ENCODE measurements at places on chromosomes 4 and X.

GRCh38 chr4:186942758-186943377 lies 219.2 kb upstream of the FAT1 start:
- no peak for DNase-seq

DNA sequence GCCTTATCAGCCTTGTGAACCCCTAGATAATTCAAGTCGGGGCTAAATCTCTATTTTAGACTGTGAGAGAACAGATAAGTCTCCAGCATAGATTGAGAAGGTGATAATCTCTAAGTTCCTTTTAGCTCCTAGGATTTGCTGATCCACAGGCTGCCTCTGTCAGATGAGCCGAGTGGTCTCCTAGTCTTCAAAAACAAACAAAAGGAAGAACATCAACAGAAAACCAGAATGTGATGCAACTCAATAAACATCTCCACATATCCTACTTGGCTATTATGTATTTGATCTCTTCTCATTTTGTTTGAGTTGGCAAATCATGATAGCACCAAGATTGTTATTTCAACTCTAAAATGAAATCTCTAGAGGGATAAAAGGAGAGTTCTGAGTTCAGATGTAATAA lies 88.4 kb upstream of the SLC7A11 start:
- no peak for DNase-seq

GRCh38 chr4:105998171-105999063 lies 103.1 kb downstream of the NPNT start:
- no peak for DNase-seq

DNA sequence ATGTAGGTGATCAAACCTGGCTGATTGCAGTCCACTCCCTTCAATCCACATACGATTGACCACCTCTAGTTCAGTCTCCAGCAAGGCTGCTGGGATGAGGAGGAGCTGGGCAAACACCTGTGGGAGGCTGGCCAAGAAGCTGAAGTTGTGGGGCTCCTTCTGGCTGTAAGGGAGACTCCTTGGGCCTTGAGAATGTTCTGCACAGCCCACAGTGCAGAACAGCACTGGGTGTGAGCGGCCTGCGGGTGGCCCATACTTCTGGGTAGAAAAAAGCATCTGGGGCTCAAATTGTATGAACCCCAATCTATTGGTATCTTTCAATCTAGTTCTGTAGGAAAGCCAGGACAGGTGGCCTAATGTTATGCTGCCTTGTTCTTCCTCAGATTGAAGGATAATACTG lies 1608.8 kb upstream of the PCDH10 start:
- no peak for DNase-seq

- DNase-seq: no peak
These were observed 529.3 kb upstream of the SLIT2 start for GRCh38 chr4:19722404-19722803.

DNA sequence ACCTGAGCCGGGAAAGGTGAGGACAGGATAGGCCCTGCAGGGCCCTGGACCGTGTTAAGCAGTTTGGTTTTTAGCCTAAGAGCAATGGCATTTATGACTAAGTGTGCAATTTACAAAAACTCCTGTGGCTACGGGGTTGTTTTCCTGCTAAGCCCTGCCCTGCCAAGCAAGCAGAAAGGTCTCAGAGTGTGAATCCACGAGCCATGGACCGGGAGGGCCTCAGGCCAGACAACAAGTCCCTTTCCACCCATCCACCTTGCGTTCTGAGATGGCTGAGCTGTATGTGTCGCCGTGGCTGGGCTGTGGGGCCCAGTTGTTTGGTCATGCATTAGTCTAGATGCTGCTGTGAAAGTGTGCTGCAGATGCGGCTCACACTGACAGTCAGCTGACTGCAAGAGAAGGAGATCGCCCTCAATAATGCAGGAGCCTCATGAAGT lies 33.9 kb upstream of the AFAP1 start:
- DNase-seq: no peak

GRCh38 chr4:143441678-143442077 lies 71.8 kb upstream of the SMARCA5 start:
- DNase-seq: no peak

GRCh38 chrX:129979207-129979920 lies 3.1 kb upstream of the BCORL1 start:
- no peak for DNase-seq

DNA sequence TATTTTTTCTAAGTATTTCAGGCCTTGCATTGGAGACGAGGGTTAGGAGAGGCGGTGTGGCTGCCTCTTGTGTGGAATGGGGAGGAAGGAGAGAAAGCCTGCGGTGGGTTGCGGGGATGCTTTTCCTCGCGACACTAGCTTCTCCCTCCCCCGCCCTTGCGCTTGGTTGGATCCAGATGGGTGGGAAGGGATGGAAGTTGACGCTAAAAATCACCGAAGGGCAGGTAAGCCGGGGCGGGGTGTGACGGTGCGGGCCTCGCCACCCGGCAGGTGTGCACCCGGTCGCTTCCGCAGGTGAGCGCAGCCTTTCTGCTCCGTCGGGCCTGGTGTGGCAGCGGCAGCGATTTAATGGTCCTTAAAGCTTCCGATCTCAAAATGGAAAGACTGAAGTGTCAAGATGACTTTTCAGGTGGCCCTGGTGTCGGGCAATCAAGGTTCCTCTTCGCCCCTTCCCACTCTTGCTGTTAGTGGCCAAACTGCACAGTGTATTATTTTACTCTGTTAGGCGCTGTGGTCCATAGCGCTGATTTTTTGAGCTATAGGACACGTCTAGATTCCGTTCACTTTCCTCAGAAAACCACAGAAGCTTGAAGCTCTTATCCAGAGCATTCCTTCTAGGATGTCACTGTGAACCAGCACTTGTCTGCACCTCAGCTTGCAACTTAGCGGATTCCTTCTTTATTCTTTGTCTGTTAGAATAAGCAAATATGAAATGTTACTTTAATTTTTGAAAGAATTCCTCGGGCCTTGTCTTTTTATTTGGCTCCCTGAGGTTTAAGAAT lies 765 bp downstream of the ENOPH1 start:
- DNase-seq: no peak

DNA sequence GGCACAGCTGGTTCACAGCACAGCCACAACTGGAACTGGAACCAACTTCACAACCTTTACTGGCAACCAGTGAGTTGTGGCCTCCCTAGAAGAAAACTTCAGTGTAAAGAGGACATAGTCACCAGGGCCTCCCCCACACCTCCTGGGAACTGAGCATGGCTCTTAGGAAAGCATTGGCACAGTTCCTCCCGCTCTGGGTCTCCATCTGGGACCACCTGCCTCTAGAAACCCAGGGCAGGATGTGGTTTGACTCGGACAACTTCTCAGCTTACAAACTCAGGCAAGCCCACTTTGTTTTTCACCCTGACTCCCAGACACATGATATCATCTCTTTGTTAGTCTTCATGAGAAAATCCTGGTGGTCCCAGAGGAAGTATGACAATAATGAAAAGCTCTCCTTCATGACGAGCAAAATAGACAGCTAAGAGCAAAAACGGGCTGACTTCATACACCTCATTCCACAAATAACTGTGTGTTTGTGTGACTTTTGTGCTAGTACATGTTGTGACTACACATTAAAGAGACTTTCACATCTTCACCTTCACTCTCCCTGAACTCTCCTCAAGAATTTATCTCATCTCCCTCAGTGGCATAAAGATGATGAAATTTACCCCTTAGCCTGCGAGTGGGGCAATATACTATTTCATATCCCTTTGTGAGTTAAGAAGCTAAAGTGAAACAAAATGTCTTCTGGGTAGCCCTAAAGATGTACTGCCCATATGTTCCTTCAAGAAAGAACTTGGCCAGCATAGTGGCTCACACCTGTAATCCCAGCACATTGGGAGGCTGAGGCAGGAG lies 75.4 kb downstream of the SH3KBP1 start:
- DNase-seq: no peak

DNA sequence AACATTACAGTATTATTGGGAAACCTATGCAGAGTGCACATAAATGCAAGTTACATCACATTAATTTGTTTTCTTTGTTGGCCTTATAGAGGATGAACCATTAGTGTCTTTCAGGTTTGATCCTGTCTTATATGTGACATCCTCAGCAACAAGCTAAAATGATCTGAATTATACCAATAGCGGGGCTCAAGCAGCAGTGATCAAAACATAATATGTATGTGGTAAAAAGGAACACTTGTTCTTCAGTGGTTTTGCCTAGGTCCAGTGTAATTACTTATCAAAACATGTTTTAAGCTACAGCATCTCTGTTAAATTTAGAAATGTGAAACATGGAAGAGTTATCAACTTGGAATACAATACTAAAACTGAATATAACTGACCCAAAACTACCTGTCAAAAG lies 9.1 kb downstream of the TAF9B start:
- DNase-seq: no peak

DNA sequence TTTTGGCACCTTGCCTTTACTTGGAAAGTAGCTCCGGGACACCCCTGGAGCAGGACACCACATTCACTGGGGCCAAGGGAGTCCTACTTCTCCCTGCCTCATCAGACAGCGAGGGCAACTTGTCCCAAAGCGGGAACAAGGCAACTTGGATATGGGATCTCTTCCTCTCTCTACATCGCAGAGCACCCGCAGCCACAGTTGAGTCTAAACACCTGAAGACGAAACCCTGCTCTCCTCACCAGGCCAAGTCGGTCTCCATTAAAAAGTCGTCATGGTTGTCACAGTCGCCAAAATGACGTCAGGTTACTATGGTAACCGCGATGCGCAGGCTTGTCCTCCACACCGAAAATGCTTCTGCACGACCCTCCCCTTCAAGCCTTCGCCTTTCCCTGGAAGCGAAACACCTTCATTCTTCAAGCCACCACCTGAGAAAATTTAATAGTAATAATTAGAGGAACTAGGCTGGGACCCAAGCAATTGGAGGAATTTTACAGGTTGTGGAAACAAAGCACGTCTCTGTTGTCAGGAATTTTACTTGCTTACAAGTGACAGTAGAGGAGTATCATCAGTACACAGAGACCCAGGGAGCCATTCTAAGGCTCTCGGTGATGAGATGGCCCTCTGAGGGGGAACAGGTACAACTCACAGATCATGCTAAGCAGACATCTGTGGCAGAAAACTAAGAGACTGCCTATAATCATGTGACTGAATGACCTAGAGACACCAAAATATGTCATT lies 30.5 kb upstream of the TCEAL4 start:
- peak; percentile 48 for DNase-seq

GRCh38 chr4:14862891-14863290 lies 139.4 kb upstream of the CPEB2 start:
- DNase-seq: no peak

GRCh38 chr4:185033072-185033471 lies 14.8 kb downstream of the HELT start:
- no peak for DNase-seq

DNA sequence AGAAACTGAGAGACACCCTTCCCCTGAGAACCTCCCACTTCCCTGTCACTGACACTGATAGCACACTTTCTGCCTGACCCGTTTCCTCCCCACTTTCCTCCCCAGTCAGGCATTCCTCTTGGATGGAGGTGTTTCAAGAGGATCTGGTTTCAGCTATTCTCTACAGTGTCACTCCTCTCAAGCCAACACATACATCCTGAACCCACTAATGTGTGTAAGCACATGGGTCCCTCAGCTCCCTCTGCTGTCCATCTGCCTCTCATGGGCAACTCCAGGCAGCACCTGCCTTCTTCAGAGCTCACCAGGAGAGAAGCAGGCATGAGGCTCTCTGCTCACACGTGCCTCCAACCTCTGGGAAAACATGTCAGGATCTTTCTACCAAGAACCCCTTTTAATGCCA lies 207.6 kb downstream of the NAF1 start:
- DNase-seq: no peak

DNA sequence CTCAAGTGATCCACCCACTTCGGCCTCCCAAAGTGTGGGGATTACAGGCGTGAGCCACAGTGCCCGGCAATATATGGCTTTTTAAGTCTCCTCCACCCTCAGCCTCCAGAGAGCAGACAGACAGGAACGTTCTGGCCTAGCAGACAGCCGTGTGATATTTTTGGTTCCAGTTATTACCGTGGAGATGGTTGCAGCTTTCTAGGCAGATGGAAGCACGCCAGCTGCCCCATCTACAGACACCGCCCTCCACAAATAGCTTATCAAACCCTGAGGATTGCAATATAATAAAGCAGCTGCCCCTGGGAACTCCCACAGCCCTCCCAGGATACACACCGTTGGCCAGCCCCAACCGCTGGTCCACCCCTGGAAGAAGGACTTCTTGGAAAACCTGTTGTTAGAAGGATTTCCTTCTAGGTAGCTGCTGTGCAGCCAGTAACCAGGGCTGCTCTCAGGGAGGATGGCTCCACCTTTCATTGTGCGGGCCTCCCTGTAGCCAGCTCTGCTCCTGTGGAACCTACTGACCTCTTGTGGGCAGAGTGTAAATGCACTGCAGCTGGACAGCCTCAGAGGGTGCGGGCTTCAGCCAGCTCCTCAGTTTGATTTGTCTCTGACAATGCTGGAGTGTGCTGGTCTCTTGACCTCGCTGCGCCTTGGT lies 44.0 kb downstream of the SLC25A5 start:
- no peak for DNase-seq

- DNase-seq: no peak
These were observed 129.8 kb downstream of the SORBS2 start for GRCh38 chr4:185682236-185682635.

- DNase-seq: no peak
These were observed 87.0 kb downstream of the PHOX2B start for GRCh38 chr4:41661442-41662076.

- no peak for DNase-seq
These were observed 33.6 kb upstream of the PDGFC start for GRCh38 chr4:157005193-157005592.

DNA sequence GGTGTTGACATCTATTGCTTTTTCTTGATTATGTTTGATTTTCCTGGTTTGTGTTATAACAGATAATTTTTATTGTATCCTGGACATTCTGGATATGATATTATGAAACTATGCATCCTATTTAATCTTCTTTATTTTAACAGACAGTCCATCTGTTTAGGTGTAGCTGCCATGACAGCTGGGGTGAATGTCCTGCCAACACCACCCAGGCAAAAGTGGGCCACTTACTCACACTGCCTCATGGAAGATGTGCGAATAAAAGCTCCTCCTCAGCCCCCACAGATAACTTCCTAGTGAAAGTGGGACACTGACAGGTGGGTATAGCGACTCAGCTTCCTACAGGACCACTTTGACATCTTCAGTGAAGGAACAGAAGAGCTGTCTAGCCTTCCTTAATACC lies 18.4 kb upstream of the CNKSR2 start:
- DNase-seq: no peak

- no peak for DNase-seq
These were observed 333.3 kb downstream of the DCTD start for GRCh38 chr4:182583703-182584415.

GRCh38 chr4:3364199-3364598 lies 71.4 kb downstream of the RGS12 start:
- DNase-seq: no peak

DNA sequence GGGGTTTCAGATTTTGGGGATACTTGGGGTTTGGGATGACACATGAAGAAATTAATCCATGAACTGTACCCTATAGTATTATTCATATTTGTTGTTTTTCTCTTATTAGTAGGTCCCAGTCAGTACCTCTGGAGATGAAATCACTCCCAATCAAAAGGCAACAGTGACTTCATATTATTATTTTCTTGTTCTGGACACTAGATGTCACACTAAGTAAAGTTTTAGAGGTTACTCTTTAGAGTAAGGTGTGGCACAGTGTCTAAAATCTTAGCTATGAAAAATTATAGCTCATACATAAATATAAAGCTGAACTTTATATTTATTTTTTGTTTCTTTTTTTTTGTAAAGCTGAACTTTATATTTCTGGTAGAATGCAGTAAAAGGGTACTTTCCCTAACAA lies 35.1 kb downstream of the FAM114A1 start:
- no peak for DNase-seq

- no peak for DNase-seq
These were observed 186.3 kb downstream of the NWD2 start for GRCh38 chr4:37430718-37431416.

Data from stimulated activated CD4-positive, alpha-beta T cell treated with anti-CD3 and anti-CD28 coated beads, TNF-alpha, amount 100 ng/mL, for 48 hours (primary cell).